ENCODE measurements at places on chromosomes 6 and 20.
A peak's percentile ranks its signal among the peaks of the same experiment; 100 is the strongest.

GRCh38 chr20:1426231-1426849 is 33.5 kb upstream of the FKBP1A start:
- DNase-seq: no peak

- no peak for DNase-seq
These were observed 23.2 kb upstream of the RNF146 start for GRCh38 chr6:127243501-127243900.

GRCh38 chr6:88532241-88532860 is 366.2 kb upstream of the CNR1 start:
- DNase-seq: no peak

- DNase-seq: no peak
These were observed 90.6 kb downstream of the MAP3K4 start for GRCh38 chr6:161082215-161082614.

GRCh38 chr6:131575834-131576478 is 2.9 kb downstream of the ARG1 start:
- no peak for DNase-seq

GRCh38 chr20:10079964-10080363 is 45.2 kb downstream of the ANKEF1 start:
- DNase-seq: no peak

- peak; percentile 69 for DNase-seq
These were observed 577 bp upstream of the LRRC1 start for GRCh38 chr6:53794137-53794719.

DNA sequence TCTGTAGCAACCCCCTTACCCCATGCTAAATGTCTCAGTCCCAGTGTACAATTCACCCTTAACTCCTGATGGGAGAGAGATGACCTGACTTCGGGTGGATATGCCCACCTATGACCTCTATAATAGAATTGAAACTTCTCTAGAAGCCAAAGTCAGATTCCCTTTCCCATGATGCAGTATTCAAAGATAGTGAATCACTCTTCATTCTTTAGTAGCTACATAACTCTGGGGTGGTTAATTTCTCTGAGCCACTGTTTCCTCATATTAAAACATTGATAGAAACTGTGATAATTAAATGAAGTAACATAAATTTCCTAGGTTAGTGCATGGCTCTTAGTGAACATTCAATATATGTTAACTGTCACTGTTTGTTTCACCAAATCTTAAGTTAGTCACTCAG is 500.4 kb downstream of the COL12A1 start:
- DNase-seq: no peak

GRCh38 chr20:49853640-49854039 is 41.0 kb downstream of the SLC9A8 start:
- DNase-seq: peak; percentile 64

DNA sequence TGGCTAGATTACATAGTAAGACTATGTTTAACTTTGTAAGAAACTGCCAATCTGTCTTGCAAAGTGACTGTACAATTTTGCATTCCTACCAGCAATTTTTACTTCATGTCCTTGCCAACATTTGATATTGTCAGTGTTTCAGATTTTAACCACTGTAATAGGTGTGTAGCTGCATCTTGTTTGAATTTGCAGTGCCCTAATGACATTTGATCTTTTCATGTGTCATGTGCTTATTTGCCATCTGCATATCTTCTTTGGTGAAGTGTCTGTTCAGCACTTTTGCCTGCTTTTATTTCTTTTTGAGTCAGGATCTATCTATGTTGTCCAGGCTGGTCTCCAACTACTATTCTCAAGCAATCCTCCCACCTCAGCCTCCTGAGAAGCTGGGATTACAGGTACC is 2.4 kb upstream of the PRPH2 start:
- no peak for DNase-seq

DNA sequence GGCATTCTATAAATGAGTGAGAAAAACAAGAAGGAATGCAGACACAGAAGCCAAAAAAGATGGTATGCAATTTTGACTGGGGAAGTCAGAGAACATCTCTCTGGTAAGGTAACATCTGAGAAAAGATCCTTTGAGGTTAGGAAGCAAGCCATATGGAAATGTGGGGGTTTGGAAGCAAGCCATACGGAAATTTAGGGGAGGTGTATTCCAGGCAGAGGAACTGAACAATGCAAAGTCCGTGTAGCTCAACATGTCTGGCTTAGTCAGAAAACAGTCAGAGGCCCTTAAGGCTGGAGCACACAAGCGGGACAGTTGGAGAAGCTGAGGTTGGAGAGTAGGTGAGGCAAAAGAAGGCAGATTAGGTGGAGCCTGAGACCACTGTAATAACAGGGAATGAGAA is 35.3 kb downstream of the RALGAPA2 start:
- no peak for DNase-seq

GRCh38 chr20:1854246-1854645 is 41.0 kb upstream of the SIRPA start:
- DNase-seq: no peak

DNA sequence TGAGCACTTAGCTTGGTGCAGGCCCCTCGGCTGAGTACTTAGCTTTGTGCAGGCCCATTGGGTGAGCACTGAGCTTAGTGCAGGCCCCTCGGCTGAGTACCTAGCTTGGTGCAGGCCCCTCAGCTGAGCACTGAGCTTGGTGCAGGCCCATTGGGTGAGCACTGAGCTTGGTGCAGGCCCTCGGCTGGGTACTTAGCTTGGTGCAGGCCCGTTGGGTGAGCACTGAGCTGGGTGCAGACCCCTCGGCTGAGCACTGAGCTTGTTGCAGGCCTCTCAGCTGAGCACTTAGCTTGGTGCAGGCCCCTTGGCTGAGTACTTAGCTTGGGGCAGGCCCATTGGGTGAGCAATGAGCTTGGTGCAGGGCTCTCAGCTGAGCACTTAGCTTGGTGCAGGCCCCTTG is 387.1 kb downstream of the THBS2 start:
- no peak for DNase-seq

- peak; percentile 93 for DNase-seq
These were observed 97.5 kb downstream of the PSMG4 start for GRCh38 chr6:3356056-3356823.

- DNase-seq: peak; percentile 52
These were observed at the start of gene EBF4 for GRCh38 chr20:2692036-2692885. Gene EBF4 (plus strand): TSS chr20:2692780. CDS start chr20:2693646, 866 bp downstream.

DNA sequence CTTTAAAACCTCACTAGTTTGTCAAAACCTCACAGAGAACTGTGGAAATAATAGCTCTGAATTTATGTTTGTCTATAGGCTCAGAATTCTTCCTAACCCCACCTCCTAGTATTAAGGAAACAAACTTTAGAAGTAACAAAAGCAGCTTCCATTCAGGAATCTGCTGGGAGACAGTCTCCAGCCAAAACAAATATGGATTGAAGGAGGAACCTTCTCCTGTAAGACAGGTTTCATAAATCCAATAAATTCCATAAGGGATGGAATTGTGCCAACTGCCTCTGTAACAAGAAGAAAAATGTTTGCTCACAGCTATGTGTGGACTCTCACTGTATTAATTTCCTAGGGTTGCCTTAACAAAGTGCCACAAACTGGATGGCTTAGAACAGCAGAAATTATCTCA is 7.5 kb downstream of the SYCP2 start:
- no peak for DNase-seq

GRCh38 chr6:134523051-134523450 is 205.1 kb upstream of the SGK1 start:
- DNase-seq: no peak

DNA sequence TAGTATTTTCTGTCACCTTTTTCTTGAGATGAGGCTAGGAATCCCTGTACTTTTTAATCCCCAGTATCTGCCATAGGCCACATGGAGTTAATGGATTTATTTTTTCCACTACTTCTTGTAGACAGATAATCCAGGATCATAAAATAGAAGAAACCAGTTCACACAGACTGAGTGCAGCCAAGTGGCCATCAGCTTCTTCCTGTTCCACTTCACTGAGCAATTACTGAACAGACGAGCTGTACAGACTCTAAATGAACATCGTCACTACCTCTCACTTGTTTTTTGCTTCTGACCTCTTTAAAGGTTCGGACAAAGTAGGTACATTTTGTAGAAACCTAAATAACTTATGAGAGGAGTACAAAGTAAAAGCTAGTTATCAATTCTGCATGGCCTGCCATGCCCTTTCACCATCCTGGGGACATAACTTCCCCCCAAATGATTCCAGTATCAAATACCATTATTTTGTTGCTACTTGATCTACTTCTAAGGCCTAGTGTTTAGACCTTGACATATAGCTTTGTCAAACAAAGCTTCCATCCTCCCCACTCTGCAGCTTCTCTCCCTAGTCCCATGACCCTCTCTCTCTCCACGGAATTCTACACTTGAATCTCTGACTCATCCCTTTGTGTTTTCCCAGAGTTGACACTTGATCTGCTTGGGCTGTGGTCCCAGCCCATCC is 34.4 kb upstream of the ARHGAP18 start:
- no peak for DNase-seq

GRCh38 chr6:111605100-111605751 is 452 bp downstream of the TRAF3IP2 start:
- DNase-seq: peak; percentile 72

DNA sequence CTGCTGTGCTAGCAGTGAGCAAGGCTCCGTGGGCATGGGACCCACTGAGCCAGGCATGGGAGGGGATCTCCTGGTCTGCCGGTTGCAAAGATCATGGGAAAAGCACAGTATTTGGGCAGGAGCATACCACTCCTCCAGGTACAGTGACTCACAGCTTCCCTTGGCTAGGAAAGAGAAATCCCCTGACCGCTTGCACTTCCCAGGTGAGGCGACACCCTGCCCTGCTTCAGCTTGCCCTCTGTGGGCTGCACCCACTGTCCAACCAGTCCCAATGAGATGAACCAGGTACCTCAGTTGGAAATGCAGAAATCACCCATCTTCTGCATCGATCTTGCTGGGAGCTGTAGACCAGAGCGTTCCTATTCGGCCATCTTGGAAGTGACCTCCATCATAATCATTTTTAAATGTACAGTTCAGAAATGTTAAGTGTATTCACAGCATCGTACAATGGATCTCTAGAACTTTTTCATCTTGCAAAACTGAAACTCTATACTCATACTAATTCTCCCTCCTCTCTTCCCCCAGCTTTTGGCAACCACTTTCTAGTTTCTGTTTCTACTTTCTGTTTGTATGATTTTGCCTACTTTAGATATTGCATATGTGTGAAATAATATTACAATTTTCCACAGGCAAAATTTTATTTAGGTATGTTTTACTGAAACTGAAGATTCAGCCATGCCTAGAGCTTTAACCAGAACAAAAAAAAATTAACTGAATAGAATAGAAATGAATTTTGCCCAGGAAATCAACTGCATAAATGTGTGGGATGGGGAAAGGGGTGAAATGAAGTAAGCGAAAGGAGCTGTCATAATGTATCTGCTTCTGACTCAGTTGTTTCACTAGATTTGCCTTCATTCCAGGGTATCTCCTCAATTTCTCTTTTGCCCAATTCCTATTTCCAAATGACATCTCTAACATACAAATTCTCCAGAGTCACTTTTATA is 100.0 kb downstream of the RWDD2A start:
- no peak for DNase-seq

- no peak for DNase-seq
These were observed 272.3 kb downstream of the CD109 start for GRCh38 chr6:73968221-73968757.

GRCh38 chr20:50198180-50198666 is 7.6 kb downstream of the CEBPB start:
- no peak for DNase-seq

DNA sequence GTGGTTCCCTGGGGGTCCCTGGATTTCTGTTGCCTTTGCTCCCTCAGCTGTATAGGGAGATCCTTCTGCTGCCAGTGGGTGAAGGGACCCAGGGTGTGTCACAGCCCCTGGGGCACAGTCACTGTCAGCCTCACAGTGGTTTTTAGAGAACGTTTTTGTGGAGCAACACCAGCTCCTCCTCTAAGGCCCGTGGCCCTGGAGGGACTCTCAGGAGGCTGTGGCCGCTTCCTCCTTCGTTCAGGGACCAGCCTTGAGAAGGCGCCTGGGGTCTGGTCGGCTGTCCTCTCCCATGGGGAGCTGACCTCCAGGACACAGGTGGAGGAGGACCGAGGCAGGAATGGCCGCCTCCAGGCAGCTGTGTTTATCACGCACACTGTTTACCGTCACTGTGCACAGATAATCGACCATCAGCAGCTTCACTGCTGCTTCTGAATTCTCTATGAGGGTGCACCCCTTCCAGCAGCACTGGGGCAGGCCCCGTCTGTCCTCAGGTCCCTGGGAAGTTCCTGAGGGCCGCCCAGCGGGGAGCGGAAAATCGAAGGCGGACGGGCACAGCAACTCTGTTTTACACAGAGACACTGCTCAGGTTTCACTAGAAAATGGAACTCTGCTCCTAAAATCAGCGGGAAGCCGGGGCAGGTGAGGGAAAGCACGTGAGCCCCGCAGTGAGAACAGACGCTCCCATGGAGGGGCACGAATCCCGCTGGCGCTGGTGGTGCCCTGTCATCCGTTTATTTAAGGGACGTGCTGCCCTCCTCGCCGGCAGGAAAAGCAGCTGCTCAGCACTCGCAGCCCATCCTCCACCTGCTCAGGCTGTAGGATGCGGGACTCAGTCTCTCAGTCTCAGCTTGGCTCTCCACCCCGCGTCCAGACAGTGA is 10.4 kb upstream of the FRMD1 start:
- no peak for DNase-seq

DNA sequence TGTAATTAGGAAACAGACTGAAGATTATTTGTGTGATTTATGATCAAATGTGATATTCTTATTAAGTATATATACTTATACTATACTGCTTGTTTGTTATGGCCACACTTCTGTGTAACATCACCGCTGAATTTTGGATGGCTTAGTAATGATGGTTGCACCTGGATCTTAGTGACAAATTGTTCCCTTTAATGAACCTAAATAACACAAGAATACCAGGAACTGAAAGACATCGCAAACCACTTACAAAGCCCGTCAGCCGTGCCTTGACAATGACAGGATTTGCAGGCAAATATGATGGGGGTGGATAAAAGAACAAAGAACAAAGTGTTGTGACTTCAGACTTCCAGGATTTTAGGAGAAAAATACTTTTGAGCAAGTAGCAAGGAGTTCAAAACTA is 67.1 kb downstream of the LAMP5 start:
- DNase-seq: no peak

DNA sequence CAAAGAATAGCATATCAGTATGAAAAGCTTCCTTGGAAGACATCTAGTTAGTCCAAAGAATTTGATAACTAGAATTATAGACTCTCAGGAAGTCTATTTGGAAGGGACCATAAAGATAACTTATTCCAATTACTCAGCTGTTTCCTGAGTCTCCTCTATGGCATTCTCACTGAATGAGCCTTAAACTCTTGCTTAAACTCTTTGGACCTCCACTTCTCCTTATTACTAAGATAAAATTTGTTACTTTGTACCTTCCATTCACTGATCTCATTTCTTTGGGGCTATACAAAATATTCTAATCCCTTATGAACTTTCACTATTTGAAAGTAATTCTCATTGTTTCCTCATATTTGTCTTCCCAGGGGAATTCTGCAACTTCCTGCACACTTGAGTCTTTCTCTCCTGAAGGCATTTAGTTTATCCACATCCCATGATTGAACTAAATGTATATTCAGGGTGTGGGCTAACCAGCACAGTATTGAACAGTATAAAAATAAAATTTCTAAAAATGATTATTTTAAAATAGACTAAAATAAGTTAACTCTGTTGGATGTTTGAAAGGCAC is 67.1 kb upstream of the NOTCH4 start:
- DNase-seq: no peak
